ENCODE measurements at places on chromosomes 7 and 10.

GRCh38 chr7:34756025-34756437 lies 98.0 kb downstream of the NPSR1 start:
- no peak for DNase-seq

GRCh38 chr7:101746314-101746713 lies 71.1 kb upstream of the CUX1 start:
- DNase-seq: no peak

- DNase-seq: no peak
These were observed 16.2 kb upstream of the LRRN3 start for GRCh38 chr7:111074748-111075146.

GRCh38 chr7:50667789-50668226 lies 102.6 kb upstream of the DDC start:
- no peak for DNase-seq

DNA sequence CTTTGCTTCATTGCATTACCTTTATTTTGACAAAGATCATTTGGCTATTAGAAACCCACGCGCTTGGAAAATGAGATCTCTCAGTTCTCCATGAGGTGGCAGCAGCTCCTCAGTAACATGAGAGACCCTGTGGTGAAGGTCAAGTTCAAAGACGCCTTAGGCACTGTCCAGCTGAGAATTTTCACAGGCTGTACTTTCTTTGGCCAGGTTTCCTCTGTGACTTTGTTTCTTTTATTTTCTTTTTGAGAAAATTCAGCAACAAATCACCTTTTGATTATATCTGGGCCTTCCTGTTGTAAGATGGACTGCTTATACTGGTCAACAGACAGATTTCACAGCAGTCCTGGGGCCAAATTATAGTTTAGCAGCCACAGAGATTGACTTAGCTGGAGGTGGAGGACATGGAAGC lies 54.5 kb downstream of the RAB18 start:
- DNase-seq: peak; percentile 26

- DNase-seq: no peak
These were observed 24.7 kb upstream of the PIK3CG start for GRCh38 chr7:106840342-106840741.

DNA sequence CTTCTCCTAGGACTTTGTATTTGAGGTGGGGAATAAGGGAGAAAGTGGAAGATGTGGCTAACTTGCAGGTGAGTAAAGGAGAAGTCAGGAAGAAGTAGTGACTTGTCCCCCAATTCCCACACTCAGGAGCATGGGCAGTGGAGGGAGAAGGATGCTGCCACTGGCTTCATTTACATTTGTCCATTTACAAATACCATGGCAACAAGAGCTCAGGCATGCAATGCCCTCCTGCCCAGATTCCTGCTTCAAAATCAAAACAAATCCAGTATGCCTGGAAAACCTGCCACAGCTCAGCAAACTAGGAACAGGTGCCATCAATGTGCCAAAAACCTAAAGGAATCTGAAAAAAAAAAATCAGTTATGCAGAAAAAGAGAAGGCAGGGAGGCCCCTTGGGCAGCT lies 139.9 kb downstream of the KCNMA1 start:
- no peak for DNase-seq

DNA sequence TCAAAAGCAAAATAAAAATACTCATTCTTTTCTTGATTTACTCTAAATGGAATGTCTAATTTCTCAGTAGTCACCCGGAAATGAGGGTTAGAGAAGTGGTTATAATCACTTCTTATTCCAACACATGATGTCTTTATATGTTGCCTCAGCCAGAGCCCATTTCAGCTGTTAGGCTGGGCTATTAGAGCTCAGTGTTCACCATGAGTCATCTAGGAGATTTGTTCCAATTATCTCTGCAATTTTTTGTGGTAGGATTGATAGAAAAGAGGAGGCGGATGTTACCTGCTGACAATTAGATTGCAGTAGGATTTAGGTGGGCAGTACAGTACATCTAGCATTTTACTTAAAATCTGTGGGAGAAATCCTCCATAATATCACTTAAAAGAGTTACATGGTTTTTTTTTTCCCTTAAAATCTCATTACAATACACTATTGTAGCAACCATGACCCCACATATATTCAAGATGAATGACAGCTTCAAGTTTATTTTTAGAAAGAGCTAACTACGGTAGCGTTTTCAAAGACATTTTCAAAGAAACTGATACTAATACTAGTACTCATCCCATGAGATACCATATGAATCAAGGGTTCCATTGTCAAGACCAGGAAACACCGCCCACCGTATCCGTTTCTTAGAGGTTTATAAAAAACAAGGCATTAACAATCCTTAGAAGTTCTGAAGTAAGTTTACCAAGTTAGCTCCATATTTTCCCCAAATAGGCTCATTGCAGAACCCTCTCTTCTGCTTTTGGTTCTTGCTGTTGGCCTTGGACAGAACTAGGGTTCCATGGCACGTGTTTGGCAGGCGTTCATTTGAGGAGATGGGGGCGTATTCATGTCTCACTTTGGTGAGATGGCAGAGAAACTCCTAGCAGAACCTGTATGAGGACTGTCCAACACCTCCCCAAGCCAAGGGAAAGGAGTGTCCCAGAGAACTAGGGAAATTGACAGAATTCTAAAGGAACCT lies 10.4 kb downstream of the CPA2 start:
- DNase-seq: no peak

DNA sequence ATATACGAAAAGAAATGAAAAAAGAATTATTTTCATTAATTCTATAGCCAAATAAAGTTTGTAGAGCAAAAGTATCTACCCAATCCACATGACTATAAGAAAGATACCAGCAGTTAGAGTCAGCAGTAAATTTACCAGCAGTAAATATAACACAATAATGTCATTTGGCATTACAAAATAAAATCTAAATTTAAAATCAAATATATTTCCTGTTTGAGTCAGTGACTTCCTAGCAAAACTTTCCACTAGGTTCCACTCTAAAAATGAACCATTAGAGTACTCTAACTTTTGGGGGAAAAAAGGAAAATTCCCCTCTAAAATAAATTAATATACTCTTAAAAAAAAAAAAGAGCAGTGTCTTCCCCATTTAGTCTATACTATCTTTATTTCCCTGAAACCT lies 144.8 kb downstream of the CPEB3 start:
- no peak for DNase-seq

GRCh38 chr7:87935384-87935706 lies 1.3 kb downstream of the ADAM22 start:
- DNase-seq: no peak

DNA sequence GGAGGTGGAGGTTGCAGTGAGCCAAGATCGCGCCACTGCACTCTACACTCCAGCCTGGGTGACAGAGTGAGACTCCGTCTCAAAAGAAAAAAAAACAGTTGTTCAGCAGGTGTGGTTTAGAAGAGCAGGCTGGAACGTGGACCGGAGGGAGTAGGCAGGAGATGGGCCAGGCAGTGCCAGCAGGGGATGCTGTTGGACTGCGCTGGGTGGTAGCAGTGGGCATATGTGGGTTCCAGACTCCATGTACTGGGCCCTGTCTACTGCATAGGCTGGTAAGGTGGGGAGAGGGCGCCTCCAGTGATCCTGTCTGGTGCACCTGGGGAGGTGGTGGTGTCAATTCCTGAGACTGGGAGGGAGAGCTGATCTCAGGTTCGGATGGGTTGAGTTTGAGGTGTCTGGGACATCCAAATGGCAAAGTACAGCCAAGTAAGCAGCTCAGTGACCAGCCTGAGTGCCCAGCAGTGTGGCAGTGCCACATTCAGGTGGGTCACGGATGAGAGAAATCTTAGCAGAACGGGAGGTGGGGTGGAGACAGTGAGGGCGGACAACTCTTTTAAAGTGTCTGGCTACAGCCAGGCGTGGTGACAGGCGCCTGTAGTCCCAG lies 25.9 kb downstream of the SFXN4 start:
- peak; percentile 11 for DNase-seq

GRCh38 chr7:35714407-35714806 lies 19.5 kb upstream of the HERPUD2 start:
- DNase-seq: no peak

- no peak for DNase-seq
These were observed 27.4 kb upstream of the RASGEF1A start for GRCh38 chr10:43294241-43294658.
